Activated naive CD4-positive, alpha-beta T cell treated with anti-CD3 and anti-CD28 coated beads, Interleukin-2, amount 50 U/mL, for 72 hours (primary cell): ENCODE measurements at places on chromosomes 11 and 22.

- no peak for DNase-seq
Measured at GRCh38 chr11:111606986-111607385, 4.7 kb downstream of the SIK2 start.

DNA sequence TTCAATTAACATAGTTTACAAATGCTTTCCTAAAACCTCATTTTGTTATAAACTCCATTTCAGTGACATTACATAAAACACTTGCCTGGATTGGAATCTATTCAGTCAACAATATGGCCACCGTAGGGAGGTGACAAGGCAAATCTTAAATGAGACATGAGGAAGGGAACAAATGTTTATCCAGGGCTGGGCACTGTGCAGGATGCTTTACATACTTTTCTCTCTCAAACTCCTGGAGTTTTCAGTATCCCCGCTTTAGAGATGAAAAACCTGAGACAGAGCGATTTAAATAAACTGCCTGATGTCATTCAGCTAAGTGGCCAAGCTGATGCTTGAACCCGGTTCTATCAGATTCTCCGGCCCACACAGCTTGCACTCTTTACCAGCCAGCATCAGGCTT lies 259.9 kb downstream of the CADM1 start:
- DNase-seq: no peak

GRCh38 chr22:27133681-27134314 lies 476.4 kb downstream of the MIAT start:
- no peak for DNase-seq

DNA sequence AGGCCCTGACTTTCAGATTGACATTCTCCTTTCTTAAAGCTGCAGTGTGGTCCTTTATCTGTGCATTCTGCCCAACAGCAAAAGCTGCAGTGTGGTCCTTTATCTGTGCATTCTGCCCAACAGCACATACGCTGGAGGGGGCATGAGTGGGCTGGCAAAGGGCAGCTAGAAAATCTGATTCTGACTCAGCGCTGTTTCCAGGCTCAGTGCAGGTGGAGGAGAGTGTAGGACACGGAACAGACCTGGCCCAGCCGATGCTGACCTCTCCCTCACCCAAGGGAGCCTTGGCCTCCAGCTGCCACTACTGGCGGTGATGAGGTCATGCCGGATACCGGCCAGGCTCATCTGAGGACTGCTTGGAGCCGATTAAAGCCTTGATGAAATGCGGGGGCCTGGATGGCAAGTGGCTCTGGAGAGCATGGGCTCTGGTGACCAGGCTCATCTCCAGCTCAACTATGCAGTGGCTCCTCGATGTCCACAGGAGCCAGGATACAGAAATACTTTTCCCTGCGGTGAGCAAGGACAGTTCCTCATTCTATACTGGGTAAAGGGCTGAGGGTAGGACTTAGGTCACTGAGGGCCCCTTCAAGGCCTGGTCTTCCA lies 84.6 kb downstream of the CLPB start:
- no peak for DNase-seq

GRCh38 chr22:30910358-30910757 lies 58.2 kb downstream of the MORC2 start:
- no peak for DNase-seq

DNA sequence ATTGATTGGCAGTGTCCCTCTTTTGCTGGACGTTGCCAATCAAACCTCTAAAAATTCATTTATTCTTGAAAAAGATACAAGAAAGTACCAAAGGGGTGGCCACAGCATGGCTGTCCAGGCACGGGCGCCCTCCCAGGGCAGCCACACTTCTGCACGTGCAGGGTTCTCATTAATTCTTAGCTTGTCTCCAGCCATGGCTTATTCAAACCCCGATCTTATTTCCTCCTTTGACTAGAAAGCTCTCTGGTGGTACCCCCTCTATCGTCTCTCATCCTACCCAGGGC lies 123.9 kb downstream of the CTTN start:
- DNase-seq: no peak

- DNase-seq: no peak
Measured at GRCh38 chr11:92324890-92325289, 100.3 kb downstream of the FAT3 start.

DNA sequence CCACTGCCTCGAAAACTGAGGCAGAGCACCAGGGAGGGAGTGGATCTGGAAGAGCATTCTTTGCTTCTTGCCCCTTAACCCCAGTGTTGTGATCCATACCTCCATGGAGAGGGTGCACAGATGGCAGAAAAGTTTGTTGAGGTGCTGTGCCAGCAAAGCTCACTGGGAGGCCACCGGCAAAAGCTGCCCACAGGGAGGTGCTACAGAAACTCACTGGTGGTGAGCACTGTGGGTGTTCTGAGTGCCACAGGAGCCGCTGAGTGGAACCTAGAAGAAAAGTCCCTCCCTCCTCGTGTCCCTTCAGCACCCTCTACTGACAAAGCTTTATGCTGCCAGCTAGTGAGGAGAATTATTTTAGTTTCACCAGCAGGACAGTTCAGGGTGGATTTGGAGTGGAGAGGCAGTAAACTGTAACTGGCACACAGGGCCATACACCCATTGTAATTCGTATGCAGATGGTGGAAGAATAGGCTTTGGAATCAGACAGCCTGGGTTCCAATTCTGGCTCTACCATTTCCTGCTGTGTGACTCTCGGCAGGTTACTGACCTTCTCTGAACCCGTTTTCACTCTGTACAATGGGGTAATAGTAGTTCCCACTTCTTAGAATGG lies 84.6 kb downstream of the SWAP70 start:
- peak; percentile 59 for DNase-seq

- no peak for DNase-seq
Measured at GRCh38 chr11:46902694-46903093, 15.7 kb downstream of the LRP4 start.

DNA sequence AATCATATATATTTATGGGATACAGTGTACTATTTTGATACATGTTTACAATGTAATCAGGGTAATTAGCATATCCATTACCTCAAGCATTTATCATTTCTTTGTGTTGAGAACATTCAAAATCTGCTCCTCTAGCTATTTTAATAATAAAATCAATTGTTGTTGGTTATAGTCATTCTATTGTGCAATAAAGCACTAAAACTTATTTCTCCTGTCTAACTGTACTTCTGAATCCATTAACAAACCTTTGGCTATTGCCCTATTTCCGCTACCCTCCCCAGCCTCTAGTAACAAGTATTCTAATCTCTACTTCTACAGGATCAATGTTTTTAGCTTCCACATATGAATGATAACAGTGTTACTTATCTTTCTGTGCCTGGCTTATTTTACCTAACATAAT lies 15.3 kb upstream of the USP2 start:
- no peak for DNase-seq

- no peak for DNase-seq
Measured at GRCh38 chr11:93500759-93501158, 42.4 kb downstream of the SMCO4 start.

GRCh38 chr11:73529204-73529530 lies 68.7 kb downstream of the FAM168A start:
- no peak for DNase-seq

- no peak for DNase-seq
Measured at GRCh38 chr11:91913407-91913806, 311.2 kb upstream of the FAT3 start.

GRCh38 chr22:32542677-32543357 lies 68.2 kb downstream of the FBXO7 start:
- DNase-seq: no peak

- DNase-seq: no peak
Measured at GRCh38 chr11:118042141-118042540, 34.7 kb upstream of the TMPRSS4 start.

GRCh38 chr22:17705951-17706900 lies 67.7 kb downstream of the BCL2L13 start:
- DNase-seq: peak; percentile 57

GRCh38 chr11:71933141-71933933 lies 4.5 kb downstream of the RNF121 start:
- no peak for DNase-seq

DNA sequence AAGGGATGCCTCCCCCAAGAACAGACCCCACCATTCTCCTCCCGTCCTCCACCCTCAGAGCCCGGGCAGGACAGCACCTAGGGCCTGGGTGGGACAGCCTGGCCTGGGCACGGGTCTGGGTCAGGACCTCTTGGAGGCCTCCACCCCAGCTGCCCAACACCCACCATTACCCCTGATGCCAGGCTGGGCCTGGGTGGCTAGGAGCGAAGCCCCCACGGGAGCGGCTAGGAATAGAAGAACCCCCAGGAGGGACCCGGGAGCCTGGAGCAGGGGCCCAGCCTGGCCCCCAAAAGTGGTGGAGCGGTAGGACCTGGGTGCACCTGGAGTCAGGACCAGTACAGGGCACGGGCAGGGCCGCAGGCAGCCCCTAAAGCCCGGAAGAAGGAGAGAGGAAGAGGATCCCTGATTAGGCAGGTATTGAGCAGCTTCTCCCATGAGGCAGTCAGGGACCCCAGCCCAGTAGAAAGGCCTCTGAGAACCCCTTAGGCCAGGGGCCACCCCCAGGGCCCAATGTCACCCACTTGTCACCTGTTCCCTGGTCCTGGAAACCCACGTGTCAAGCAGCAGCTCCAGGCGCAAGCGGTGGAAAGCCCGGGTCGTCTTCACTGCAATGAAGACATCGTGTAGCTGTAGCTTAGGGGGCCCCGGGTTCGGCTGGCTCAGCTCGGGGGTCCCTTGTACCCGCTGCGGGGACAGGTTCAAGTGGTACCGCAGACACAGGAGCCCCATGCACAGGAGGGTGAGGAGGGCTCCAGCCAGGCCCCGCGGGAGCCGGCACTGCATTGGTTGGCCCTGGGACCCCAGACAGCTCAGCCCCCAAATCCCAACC lies 575 bp downstream of the MFNG start:
- peak; percentile 30 for DNase-seq

GRCh38 chr22:49965091-49966040 lies 4.8 kb downstream of the PIM3 start:
- DNase-seq: peak; percentile 7

- DNase-seq: no peak
Measured at GRCh38 chr11:88355887-88356286, 18.4 kb upstream of the CTSC start.

DNA sequence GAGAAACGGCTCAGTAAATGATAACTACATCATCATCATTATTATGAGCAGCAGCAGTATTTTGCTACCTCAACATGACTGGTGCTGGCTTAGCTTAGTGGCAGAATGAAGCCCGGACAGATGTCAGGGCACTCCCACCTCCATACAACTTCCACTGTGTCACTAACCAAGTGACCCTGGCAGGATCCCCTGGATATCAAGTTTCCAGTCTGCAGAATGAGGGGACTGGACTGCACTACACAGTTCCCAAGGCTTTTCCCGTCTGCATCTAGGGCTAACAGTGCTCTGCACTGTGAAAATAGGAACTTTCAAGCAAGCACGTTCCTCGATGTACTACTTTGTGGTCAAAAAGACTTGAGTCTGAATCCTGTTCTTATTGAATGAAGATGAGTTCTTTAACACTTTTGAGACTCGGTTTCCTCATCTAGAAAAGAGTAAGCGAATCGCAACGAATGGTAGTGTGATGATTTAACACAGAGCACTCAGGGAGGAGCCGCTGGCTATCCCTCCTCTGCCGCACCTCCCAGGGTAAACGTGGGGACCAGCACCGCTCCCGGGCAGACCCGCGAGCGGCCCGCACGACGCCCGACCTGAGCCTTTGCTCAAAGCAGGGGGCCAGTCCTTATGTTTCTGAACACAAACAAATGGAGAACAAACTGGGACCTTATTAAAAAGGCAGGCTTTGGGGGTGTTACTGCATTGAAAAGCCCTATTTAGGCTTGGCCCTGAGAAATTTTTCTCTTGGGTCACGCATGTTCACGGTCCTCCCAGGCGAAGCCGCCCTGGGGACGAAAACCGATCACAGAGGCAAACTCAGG lies 910 bp downstream of the CLTCL1 start:
- DNase-seq: no peak

DNA sequence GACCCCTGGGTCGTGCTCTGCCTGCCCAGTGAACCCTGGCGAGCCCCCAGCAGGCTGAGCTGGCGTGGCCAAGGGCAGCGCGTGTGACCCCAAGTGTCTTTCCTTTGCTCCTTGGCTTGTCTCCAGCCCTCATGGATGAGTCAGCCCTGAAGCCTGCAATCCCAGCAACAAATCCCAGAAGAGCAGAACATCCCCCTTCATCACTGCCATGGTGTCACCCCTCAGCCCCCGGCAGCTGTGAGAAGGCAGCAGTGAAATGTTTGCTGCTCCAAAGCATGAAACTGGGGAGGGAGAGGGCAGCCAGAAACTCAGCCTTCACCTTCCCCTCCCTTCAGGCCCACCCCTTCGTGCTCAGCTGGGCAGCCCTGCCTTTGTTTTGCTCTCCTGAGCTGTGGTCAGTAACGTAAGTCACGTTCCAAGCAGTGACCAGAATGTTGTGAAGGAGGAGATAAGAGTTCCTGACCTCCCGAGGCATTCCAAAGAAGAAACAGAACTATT lies 29.8 kb downstream of the ADAMTS15 start:
- no peak for DNase-seq
